ENCODE measurements at places on chromosomes 11 and 22.

GRCh38 chr22:43393844-43394474 lies 17.9 kb upstream of the MPPED1 start:
- no peak for DNase-seq

- DNase-seq = no peak
These were observed 30.6 kb downstream of the MED15 start for GRCh38 chr22:20537983-20538382.

DNA sequence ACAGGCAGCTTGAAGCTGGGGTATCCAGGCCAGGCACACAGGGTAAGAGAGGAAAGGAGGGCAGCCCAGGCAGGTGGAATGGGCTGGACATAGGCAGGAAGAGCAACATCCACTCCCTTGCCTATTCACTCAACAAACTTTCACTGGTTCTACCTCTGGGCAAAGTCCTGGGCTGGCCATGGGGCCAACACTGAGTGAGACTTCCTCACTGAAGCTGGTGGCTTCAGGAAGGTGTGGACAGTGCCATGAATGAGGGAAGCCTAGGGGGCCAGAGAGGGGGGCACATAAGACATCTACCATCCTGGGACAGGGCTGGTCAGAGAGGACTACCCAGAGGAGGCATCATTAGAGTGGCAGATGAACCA lies 44.9 kb upstream of the TCF20 start:
- DNase-seq = no peak

- DNase-seq = no peak
These were observed 719.1 kb upstream of the ANO3 start for GRCh38 chr11:25612806-25613205.

- no peak for DNase-seq
These were observed 7.2 kb upstream of the CHST1 start for GRCh38 chr11:45672593-45672992.

DNA sequence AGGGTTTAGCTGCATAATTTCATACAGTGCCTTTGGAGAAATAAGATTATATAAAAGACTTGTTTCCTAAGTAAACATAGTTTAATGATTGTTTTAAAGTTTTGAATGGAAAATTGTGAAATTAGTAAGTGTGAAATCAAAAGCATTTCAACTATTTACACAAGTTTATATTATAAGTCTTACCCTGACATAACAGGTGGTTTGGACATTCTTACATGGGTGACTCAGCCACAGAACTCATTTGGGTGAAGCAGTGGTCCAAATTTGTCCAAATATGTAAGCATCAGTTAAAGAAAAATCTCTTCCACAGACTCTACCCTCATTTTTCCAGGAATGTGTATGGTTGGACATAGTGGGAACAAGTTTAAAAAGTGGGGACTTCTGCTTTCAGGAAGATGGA lies 68.0 kb downstream of the USP47 start:
- DNase-seq = no peak

- DNase-seq = no peak
These were observed 834.6 kb downstream of the JRKL start for GRCh38 chr11:97224396-97224795.

DNA sequence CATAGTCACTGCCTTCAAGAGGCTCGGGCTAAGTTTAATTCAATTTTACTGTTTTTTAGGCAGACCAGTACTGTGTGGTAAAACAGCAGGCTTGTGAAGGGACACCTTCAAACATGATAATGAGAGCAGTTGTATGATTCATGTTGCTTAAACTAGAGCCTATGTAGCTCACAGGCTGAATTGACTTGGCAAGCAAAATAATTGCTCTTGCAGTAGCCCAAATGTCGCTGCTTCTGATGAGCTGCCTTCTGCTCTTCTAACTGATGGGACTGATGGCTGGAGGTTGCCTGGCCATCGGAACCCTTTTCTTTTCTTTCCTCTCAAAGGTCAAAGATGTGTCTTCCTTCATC lies 137.6 kb downstream of the MAML2 start:
- no peak for DNase-seq

- no peak for DNase-seq
These were observed 219.0 kb downstream of the BRD1 start for GRCh38 chr22:49608660-49609059.

GRCh38 chr11:1478011-1478410 lies 8.6 kb downstream of the MOB2 start:
- DNase-seq = no peak

DNA sequence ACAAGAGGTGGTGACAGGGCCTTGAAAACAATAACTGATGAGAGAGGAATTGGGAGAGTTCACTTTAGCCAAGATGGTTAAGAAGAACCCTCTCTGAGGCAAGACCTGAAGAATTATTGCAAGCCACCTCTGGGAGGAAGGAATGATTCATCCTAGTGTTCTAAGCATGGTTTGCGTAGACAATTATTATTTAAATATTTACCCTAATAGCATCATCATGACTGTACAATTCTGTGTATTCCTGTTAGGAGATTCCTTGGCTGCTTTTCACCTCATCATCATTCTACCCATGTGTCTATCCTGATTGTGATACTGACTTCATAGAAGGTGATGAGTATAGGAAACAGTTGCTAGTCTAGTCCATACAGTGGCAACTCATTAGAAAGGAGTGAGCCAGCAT lies 264.4 kb downstream of the DDX10 start:
- DNase-seq = peak; percentile 60

DNA sequence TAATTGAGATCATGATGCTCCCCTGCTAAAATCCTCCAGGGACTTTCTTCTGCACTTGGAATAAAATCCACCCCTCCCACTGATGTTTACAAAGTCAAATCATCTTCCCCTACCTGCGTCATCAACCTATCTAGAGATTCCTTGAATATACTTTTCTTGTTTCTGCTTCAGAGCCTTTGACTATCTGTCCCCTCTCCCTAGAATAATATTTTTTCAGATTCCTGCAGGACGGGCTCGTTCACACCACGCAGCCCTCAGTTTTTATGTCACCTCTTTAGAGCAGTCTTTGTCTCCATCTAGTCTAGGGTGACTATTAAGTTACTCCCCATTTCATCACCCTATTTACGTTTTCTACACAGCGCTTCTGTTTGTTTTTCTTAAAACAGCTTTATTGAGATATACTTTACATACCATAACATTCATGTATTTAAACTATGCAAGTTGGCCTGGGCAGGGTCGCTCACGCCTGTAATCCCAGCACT lies 94.8 kb upstream of the SESN3 start:
- no peak for DNase-seq

- no peak for DNase-seq
These were observed 46.9 kb upstream of the TUB start for GRCh38 chr11:8034106-8034585.

DNA sequence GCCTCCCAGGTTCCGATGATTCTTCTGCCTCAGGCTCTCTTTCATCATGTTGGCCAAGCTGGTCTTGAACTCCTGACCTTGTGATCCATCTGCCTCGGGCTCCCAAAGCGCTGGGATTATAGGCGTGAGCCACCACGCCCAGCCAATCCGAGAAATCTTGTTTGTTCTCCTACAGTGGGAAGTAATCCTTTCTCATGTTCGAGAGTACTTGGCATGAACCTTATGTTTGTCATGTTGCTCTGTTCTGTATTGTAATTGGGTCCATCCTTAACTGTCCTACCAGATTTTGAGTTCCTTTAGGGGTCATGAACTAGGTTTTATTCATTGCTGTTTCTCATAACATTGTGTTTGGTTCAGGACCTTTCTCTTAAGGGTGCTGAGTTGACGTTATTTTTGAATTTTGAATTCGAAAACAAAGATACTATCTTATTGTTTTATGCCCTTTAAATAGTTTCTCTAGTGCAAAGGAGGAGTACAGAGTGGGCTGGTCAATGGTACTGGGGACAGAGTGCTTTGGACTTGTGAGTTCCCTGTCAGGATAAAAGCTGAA lies 113.4 kb upstream of the RRM1 start:
- DNase-seq = no peak

GRCh38 chr11:63761931-63762653 lies 6.5 kb downstream of the ZFTA start:
- no peak for DNase-seq

DNA sequence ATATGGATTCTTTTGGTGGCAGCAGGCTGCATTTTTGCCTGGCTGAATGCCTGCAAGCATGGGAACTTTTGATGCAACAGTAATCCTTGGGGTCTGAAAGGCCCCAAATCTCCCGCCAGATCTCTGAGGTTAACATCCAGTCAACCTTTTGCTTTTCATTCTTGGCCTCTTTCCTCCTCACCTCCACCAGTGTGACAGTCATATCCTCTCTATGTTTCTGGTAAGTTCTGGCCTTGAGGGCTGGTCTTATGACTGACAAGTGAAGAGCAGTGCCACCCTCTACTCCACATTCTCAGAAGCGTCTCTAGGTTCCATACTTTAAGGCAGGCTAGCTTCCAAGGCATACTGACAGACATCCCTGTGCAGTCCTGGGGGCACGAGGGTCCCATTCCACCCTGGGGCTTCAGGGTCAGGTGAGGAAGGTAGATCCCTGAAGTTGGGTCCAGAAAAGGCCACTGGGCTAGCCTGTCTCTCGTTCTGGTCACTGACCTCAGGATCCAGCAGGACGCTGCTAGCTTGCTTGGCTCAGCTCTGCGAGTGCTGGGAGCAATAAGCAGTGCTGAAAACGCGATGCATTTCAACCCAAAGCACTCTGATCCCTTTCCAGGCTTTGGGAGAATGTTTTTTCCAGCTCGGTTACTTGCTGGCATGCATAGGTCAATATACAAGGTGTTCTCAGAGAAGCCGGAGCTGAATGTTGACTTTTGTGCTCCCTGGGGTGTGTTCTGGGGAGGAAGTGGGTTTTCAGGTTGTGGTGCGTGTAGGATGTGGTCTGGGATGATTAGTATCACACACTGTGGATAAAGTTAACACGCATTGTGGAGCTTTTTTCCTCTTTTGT lies 75.2 kb downstream of the PTPRJ start:
- DNase-seq = peak; percentile 88

DNA sequence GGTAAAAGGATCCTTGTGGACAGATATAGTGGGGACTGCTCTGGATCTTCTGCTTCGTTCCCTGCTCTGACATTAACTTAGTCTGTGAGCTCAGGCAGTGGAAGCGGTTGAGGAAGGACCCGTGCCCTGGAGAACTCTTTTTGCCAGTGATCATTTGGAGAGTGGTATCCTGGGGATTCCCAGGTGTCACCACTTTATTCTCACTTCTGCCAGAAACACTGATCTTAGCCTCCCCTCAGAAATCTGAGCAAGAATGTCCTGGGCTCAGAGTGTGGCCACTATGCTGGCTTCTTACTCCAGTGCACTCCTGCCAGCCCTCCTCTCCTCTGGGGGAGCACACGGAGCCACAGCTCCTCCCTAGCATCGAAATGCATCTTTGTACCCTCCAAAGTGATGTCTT lies 7.6 kb upstream of the PHOX2A start:
- no peak for DNase-seq

DNA sequence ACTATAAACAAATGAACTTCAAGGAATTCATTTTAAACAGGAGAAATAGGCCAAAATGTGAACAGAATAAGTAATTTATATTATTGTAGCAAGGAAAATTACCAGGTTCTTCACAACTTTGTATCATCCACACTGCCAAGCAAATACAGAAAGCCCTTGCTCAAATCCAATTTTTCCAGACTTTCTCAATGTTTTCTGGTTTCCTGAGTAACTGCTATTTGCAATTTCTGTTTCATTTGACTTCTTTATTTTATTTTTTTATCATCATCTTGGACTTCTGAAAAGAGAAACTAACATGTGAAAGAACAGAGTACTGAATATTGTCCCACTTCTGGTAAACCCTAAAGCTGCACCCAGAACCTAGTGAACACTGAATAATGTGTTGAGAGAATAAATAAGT lies 61.0 kb downstream of the SLC1A2 start:
- DNase-seq = no peak

GRCh38 chr11:85276332-85276731 lies 350.8 kb downstream of the DLG2 start:
- DNase-seq = no peak

DNA sequence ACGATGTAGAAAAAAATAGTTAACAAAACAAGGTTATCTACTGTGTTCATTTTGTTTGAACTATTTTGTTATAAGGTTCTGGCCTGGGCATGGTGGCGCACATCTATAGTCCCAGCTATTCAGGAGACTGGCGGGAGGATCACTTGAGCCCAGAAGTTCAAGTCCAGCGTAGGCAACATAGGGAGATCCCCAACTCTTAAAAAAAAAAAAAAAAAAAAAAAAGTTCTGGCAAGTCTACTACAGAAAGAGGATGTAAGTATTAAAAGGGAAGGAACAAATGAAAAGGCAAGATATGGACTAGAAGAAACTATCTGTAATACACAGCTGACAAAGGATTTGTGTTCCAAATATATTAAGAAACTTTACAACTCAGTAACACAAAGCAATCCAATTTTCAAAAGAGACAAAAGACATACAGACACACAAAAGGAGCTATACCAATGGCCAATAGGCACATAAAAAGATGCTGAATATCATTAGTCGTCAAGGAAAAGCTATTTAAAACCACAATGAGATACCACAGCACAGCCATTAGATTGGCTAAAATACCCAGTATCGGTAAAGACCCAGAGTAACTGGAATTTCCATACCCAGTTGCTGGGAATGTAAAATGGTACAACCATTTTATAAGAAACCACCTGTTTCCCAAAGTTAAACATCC lies 27.4 kb downstream of the RRAS2 start:
- no peak for DNase-seq

- no peak for DNase-seq
These were observed 30.8 kb downstream of the ST14 start for GRCh38 chr11:130190371-130190881.

- no peak for DNase-seq
These were observed 15.0 kb downstream of the PTPRJ start for GRCh38 chr11:47995360-47995769.

GRCh38 chr11:130085671-130086290 lies 16.1 kb downstream of the APLP2 start:
- DNase-seq = no peak

DNA sequence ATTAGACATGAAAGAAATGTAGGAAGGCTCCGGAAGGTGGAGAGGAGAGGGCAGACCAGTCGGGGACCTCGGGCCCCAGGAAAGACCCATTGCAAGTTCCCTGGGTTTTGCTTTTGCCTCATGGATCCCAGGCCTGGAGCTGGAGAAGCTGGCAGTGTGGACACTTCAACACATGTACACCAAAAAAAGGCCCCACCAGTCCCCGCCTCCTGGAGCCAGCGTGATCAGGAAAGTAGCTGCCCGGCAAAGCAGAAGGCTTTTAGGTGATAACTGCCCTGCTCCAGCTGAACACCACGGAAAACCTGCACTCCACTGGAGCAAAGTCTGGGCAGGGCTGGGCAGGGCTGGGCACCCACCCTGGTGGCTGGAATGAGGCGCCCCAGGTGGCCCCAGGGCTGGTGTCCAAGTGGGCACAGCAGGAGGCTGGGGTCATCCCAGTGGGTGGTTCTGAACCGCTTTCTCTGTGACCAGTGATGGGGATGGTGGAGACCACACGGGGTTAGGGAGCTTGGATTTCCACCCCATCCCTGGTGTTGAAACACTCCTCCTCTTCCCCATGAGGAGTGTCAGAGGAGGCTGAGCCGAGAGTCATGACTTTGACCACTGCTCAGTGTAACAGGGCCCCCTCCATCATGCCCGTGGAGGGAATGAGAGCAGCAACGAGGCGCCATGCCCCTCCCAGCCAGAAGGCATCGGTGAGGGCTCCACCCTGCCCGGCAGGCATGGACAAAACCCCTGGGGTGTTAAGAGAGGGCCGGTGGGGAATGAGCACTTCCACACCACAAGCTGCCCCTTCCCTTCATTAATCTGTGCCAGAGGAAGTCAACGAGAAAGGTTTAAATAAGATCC lies 16.9 kb upstream of the MUC5AC start:
- DNase-seq = no peak

GRCh38 chr11:46450846-46451477 lies 59.4 kb upstream of the CHRM4 start:
- no peak for DNase-seq

GRCh38 chr11:77410076-77410827 lies 63.6 kb downstream of the PAK1 start:
- no peak for DNase-seq
